ENCODE measurements at places on chromosomes 4 and X.
A peak's percentile ranks its signal among the peaks of the same experiment; 100 is the strongest.

DNA sequence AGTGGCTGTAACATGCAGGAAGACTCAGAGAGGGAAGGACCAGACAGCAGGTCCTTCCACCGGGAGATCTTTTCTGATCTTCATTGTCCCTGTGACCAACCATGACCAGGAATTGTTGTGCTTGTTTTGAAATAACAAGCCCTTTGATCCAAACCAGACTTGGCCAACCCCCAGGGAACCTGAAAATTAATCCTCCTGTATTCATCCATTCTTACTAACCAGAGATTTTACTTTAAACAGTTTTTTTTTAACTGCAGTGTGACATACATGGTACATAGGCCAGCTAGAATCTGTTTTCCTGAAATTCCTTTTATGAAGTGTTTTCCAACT lies 4.0 kb downstream of the WFS1 start:
- no peak for DNase-seq

DNA sequence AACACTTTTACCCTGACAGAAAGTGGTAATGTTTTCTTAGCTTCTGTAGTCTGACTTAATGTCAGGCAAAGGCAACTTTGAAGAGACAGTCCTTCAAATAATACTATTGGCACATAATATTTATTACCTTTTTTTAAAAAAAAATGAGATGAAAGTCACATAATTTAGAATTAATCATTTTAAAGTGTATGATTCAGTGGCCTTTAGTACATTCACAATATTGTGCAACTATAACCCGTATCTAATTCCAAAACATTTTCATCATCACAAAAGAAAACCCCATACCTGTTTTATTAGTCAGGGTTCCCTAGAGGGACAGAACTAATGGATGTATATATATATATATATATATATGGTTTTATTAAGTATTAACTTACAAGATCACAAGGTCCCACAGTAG lies 94.8 kb upstream of the TEX13A start:
- DNase-seq, result peak; percentile 43

DNA sequence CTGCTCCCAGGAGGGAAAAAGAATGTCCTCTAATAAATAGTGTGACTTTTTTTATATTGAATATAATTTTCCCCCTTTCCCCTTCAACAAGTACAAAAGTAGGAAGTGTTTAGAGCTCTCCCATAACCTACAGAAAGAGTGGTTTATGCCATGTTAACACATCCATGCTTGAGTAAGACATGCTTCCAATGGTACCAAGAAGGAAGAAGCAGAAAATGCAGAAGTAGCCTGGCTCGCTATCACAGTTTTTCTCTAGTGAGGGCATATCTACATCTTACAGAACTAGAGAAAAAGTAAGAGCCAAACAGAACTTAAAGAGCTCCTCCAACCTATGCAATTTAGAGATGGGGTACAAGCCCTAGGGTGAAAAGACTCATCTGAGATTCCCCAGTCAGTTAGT lies 82.5 kb downstream of the ARHGEF9 start:
- DNase-seq, result no peak

DNA sequence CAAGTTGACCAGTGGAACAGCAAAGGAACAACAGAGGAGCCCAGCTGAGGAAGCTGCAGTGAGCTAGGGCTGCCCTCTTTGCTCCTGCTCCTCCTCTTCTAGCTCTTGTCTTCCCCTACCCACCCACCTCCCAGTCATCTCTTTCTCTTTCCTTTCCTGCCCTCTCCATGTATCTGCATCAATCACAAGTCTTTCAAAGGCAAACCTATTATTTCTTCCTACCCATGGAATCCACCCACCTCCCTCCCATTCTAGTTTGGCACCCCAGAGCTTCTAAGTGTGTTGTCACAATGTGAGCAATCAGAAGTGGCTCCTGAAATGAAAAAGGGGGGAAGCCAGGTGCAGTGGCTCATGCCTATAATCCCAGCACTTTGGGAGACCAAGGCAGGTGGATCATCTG lies 69.3 kb downstream of the TSC22D3 start:
- no peak for DNase-seq

GRCh38 chrX:143461606-143462005 lies 55.7 kb downstream of the SPANXN3 start:
- DNase-seq, result no peak

DNA sequence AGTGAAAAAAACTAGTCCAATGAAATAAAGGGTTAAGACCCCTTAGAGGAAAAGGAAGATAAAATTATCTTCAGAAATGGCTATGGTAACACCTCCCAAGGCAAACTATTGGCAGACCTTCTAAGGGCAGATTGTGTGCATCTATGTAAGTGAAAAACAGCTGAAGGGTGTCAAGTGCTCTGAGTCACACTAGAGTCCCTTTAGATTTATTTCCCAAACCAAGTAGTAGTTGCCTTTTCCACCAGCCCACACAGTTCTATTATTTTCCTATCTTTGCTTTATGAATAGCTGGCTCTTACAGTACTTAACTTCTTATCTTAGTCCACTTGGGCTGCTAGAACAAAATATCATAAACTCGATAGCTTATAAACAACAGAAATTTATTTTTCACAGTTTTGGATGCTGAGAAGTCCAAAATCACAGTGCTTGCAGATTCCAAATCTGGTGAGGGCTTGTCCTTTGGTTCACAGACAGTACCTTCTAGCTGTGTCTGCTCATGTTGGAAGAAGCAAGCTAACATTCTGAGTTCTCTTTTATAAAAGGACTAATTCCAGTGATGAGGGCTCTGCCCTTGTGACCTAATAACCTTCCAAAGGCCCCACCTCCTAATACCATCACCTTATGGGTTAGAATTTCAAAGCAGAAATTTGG lies 143.6 kb downstream of the GRID2 start:
- DNase-seq, result no peak

- peak; percentile 43 for DNase-seq
These were observed 562.8 kb upstream of the AADAT start for GRCh38 chr4:170652571-170652970.

All from choroid plexus epithelial cell (primary cell).